ENCODE measurements at places on chromosomes 2 and 18. TPM values are rescaled to one million over a fixed set of nuclear protein-coding genes. Genes with fewer than 3 reads are reported as not detected.

The STEAP3 gene
- 9.3 TPM for total RNA-seq

The SOS1 gene
- 48.1 TPM for total RNA-seq

GRCh38 chr2:164784376-164784775 is 57.2 kb downstream of the COBLL1 start:
- no peak for DNase-seq

DNA sequence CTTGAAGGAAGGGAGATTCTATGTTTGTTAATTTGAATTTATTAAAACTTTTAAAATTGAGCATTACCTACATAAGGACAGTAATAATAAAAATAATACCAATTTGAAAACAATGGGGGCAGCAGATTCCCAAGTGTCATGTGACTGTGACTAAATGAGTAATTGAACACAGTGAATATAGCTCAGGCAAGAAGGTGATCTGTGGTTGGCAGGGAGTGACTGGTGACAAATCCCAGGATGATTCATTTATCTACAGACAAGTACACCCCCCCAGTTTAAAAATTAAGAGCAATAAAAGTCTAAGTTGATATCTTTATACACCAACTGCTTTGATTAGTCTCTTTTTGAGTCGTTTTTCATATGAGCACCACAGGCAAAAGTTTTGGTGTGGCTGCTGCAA is 299.5 kb downstream of the ARHGAP15 start:
- no peak for DNase-seq

The EFHD1 gene
- 42.2 TPM for total RNA-seq

- DNase-seq, result no peak
These were observed 60.8 kb downstream of the TACR1 start for GRCh38 chr2:75138528-75138927.

- no peak for DNase-seq
These were observed 21.5 kb upstream of the ANXA4 start for GRCh38 chr2:69720404-69720803.

GRCh38 chr2:120938045-120938771 is 202.5 kb downstream of the GLI2 start:
- DNase-seq, result no peak

- DNase-seq, result no peak
These were observed 124.9 kb downstream of the ARHGAP15 start for GRCh38 chr2:143254110-143254509.

The CCBE1 gene
- total RNA-seq, result 2.1 TPM

DNA sequence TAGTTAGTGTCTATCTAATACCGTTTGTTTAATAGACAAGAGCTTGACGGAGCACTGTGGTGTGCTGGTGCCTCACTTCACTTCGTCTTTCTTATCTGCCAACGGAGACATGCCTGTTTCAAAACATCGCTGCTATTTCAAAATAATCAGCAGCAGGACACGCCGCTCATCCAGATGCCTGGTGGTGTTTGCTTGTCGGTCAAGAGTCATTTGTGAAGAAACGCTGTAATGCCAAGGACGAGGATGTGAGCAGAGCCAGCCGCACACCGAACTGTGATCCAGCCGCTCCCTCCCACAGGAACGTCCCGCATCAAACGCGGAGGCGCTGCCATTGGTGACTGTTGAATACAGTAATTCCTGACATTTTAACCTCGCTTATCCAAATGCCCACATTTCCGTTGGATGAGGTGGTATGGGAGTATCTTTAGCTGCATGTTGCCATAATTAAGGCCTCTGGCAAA is 432.4 kb downstream of the FBXO15 start:
- no peak for DNase-seq

The ZSCAN30 gene
- total RNA-seq, result 14.9 TPM

The SCYGR7 gene
- total RNA-seq, result not detected

- no peak for DNase-seq
These were observed 60.1 kb upstream of the TFCP2L1 start for GRCh38 chr2:121345101-121345500.

DNA sequence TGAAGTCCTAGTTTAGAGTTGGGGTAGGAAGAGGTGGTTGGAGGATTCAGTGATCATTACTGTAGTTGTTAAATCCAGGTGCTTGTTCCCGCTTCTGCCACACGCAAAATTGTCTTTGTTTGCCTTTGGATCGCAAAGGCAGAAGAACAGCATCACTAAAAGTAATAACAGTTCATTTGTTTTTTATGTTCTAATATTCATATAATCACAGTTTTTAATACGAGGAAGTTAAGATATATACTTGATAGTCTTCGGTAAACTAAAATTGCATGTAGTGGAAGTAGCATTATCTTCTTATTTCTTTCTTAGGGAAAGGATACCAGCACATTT is 365 bp downstream of the NDUFB3 start:
- no peak for DNase-seq

DNA sequence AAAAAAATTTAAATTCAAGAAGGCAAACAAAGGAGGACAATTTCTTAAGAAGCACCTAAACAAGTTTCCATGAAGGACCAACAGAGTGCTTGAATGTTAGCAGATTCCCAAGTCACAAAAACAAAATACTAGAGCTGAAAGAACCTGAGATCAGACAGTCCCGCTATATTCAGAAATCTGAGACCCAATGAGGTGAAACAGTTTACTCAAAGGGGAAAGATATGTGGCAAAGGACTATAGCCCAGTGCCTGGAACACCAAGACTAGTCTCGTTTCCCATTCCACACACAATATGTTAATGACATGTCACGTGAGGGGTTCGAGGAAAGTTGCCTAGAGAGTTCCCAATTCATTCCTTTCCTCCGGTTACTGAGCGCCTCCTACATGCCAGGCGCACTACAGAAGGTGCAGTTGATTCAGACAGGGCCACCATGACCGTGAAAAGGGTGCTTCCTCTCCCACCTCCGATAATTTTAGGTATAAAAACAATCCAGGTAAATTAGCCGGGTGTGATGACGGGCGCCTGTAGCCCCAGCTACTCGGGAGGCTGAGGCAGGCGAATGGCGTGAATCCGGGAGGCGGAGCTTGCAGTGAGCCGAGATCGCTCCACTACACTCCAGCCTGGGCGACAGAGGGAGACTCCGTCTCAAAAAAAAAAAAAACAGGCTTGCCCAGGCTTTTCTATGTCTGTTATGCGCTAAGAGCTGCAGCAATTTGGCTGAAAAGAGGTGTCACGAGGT is 617 bp downstream of the SRBD1 start:
- DNase-seq, result no peak

- no peak for DNase-seq
These were observed 55.3 kb upstream of the RMDN2 start for GRCh38 chr2:37869771-37870170.

DNA sequence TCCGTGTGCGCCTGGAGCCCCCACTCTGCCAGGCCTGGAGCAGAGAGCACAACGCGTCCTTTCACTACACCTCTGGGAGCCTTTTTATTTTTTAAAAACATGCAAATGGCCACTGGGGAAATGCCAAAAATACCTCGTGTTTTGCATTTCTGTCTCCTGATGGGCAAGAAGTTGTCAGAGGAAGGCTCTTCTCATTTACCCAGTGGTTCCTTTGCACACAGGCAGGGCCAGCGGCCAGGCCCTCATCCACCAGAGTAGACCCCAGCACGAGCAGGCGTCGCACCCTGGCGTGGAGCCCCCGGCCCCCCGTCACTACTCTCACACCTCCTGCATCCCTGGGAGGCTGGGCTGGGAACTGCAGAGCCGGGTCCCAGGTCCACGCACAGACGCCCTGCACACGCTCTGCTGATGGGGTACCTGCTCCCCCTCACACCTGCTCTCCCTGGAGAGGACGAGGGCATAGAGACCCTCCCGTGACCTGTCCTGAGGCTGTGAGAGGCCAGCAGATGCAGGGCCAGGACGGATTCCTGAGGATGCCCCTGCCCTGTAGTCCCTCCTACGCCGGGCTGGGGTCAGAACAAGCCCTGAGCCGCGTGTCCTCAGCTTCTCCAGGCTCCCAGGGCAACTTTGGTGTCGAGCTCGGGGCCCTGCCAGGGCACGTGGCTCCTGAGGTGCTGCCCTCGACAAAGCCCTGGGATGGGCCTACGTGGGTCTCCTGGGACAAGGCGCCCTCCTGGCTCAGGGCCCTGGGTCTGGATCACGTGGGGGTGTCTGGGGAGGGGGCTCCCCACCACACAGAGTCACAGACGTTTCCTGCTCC is 65.0 kb downstream of the NFATC1 start:
- no peak for DNase-seq

DNA sequence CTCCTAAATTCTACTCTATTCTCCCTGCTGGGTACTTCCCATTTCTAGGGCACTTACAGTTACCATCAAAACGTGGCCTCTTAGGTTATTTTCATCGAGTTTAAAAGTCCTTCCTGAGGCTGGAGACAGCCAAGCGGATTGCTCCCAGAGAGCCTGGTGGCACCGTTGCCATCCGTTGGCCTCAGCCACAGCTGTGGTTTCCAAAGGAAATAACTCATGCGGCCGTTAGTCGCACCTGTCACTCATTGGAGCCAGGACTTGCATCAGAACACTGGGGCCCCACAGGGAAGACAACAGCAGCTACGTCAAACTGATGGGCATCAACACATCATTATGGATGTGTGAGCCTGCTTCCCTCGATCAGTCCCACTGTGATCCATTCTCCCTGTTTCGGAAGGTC is 453.4 kb downstream of the BCL11A start:
- no peak for DNase-seq

The STPG4 gene
- total RNA-seq, result not detected

DNA sequence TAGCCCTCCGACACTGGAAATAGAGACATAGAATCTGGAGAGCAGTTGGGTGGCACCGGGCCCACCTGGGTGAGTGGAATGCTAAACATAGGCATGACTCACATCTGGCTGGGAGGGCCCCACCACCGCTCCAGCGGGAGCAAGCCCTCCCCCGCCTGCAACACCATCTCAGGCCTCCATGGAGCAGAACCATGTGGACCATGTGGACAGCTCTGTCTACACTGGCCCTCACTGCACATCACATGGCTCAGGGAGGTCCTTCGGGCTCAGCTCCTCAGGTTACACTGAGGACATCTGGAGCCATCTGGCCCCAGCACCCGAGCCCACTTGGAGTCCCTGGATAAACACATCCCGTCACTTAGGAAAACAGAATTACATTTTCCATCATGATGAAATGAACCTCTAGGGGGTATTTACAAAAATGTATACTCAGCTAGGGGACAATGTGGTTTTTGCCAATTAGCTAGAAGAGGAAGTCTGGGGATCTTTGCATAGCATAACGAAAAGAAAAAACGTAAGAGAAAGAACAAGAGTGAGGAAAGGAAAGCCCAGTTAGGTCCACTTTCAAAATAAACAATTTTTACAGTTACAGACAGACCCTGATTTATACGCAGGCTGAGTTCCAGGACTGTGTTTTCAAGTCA is 30.7 kb upstream of the MLPH start:
- DNase-seq, result no peak

The TRAPPC8 gene
- total RNA-seq, result 34.1 TPM

The IL1A gene
- not detected for total RNA-seq

GRCh38 chr2:168469281-168469988 is 13.4 kb downstream of the CERS6 start:
- no peak for DNase-seq

- DNase-seq, result no peak
These were observed 504.4 kb downstream of the SATB2 start for GRCh38 chr2:198953328-198953727.

The RAB12 gene
- total RNA-seq, result 45.0 TPM

DNA sequence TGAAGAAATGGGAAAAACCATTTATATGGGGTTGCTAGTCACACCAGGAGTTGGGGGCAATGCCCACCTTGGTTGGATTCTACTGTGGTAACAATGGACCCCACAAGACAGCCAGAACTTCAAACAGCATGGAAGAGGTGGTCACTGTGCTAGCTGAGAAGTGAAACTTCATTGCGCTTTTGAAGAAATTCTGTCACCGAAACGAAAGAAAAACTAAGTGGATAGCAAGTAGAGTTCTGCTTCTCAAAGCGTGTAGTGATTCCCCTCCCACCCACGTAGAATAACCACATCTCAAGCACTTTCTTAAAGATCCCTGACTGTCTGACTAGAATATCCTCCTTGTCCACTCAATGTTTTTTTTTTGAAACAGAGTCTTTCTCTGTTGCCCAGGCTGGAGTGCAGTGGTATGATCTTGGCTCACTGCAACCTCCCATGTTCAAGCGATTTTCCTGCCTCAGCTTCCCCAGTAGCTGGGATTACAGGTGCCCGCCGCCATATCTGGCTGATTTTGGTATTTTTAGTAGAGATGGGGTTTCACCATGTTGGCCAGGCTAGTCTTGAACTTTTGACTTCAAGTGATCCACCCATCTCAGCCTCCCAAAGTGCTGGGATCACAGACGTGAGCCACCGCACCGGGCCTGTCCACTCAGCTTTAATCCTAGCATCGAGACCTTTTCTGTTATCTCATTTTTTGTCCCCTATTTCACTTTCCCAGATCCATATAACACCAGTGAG is 30.1 kb upstream of the CCL20 start:
- DNase-seq, result no peak

The WNT10A gene
- not detected for total RNA-seq

- DNase-seq, result no peak
These were observed 807.0 kb downstream of the SLC4A3 start for GRCh38 chr2:220434385-220434784.

DNA sequence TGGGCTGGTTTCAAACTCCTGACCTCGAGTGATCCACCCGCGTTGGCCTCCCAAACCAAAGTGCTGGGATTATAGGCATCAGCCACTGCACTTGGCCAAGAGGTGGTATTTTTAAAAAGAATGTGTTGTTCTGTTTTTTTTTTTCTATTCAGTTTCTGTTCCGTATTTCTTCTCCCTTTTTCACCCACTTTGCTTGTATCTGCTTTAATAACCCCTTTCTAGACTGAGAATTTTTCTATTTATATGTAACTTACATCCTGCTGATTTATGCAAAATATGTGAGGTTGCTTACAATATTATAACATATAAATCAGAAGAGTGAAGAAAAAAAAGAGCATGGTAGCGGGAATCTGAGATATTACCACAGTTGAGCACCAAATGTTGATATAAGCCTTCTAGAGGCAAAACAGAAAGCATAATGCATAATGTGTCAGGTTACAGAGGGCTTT is 17.2 kb upstream of the LYPD6B start:
- DNase-seq, result no peak

GRCh38 chr2:223976635-223977226 is 19.5 kb downstream of the MRPL44 start:
- no peak for DNase-seq

The ATOH8 gene
- total RNA-seq, result 17.5 TPM

DNA sequence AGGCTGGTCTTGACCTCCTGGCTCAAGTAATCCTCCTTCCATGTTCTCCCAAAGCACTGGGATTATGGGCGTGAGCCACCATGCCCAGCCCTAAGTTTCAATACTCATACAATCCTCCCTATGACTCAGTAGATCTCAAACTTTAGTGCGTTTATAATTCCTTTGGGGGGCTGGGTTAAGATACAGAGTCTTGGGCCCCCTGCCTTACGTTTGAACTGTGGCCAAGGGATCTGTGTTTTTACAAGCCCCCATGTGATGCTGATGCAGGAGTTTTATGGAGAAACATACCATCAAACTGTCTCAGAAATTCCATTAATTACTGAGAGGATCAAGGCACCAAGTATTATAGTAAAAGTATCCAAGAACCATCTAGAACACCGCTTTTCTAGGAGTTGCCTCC is 38.2 kb upstream of the FAM136A start:
- DNase-seq, result no peak

- no peak for DNase-seq
These were observed 26.2 kb downstream of the MMADHC start for GRCh38 chr2:149561309-149561926.

GRCh38 chr18:1914489-1914888 is 656.8 kb downstream of the METTL4 start:
- no peak for DNase-seq

The HTR2B gene
- 9.4 TPM for total RNA-seq

The ARHGEF4 gene
- 8.8 TPM for total RNA-seq
